Placental pericyte (primary cell): ENCODE measurements at places on chromosomes 16 and 17. TPM values are rescaled to one million over a fixed set of nuclear protein-coding genes. Genes with fewer than 3 reads are reported as not detected.

ADGRG3 gene
- total RNA-seq: not detected in 2 replicates

SEZ6 gene
- not detected in 2 replicates for total RNA-seq

TEKT1 gene
- total RNA-seq: not detected in 2 replicates

CPHXL2 gene
- total RNA-seq: not detected in 2 replicates

RCVRN gene
- not detected in 2 replicates for total RNA-seq

G6PC1 gene
- not detected in 2 replicates for total RNA-seq

TPSD1 gene
- total RNA-seq: not detected in 2 replicates

CLDN6 gene
- total RNA-seq: 0.14 and 0.22 TPM in 2 replicates

KCNH6 gene
- 0.14 TPM in 1 of 2 replicates, not detected in the other for total RNA-seq
